D341Med (cell line): ENCODE measurements at places on chromosomes 1 and 21.

- no peak for DNase-seq
These were observed 69.9 kb downstream of the TNFSF4 start for GRCh38 chr1:173137107-173137706.

GRCh38 chr1:19723874-19724273 is 59.2 kb downstream of the HTR6 start:
- no peak for DNase-seq

DNA sequence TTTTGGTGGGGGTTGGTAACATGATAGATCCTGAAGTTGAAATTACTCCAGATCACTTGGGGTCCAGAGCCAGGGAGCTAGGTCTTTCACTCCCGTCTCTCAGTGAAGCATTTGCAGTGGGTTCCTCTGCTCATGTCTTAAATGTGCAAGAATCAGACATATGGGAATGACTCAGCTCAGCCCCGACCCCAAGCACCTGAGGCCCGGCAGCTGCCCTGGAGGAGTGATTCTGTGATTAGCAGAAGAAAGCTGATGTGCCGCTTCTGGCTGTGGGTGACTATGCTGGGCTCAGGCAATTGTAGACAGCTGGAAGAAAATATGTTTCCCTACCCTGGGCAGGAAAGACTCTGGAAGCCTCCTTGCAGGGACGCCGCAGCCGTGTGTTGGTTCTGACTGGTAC is 601.7 kb downstream of the NPHP4 start:
- DNase-seq: no peak

DNA sequence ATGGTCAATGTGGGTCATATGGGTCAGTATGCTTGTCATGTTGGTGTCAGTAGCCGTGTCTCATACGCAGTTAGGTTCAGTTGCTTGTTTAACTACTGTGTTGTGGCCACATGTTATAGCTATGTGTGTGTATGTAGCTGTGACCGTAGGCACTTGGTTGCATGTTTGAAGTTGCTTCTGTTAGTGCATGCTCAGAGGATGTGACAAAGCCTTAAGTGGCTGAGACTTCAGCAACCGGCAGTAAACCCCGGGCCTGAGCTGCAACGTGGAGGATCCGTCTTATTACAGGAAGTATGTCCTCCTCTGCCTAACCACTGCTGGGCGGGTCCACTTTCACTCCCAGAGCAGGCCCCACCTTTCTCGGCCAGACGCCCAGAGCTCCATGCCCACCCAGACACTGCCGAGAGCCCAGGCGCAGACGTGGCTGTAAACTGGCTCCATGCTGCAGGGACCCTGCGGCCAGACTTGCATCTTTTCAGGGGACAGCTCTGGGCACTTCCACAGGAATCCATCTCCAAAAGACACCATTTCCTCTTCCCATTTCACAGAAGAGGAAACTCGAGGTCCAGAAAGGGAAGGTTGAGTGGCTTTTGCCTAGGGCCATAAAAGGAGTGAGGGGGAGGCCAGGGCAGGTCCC is 2.2 kb downstream of the TCEA3 start:
- no peak for DNase-seq

GRCh38 chr1:188888386-188888785 is 1589.3 kb downstream of the BRINP3 start:
- DNase-seq: no peak
